ENCODE measurements at places on chromosomes 6 and 20. TPM values are rescaled to one million over a fixed set of nuclear protein-coding genes. Genes with fewer than 3 reads are reported as not detected.

LRFN2 gene
- total RNA-seq, result not detected

CMTR1 gene
- 74.2 TPM for total RNA-seq

CRISP1 gene
- total RNA-seq, result not detected

RIMS1 gene
- not detected for total RNA-seq

WASF1 gene
- total RNA-seq, result 0.50 TPM

ZNF831 gene
- 9.2 TPM for total RNA-seq

SPTLC3 gene
- 0.37 TPM for total RNA-seq

SRSF12 gene
- total RNA-seq, result not detected

MYMX gene
- total RNA-seq, result not detected

HLA-DMA gene
- 30.5 TPM for total RNA-seq

- no peak for DNase-seq
These were observed 342.0 kb downstream of the TAF4 start for GRCh38 chr20:61723529-61724257.

GRCh38 chr6:113805811-113806495 lies 51.2 kb upstream of the MARCKS start:
- DNase-seq, result no peak

- peak; percentile 13 for DNase-seq
These were observed 18.5 kb upstream of the RNF39 start for GRCh38 chr6:30093951-30094661.

GRCh38 chr20:52209154-52209571 lies 17.6 kb upstream of the ZFP64 start:
- no peak for DNase-seq

DNA sequence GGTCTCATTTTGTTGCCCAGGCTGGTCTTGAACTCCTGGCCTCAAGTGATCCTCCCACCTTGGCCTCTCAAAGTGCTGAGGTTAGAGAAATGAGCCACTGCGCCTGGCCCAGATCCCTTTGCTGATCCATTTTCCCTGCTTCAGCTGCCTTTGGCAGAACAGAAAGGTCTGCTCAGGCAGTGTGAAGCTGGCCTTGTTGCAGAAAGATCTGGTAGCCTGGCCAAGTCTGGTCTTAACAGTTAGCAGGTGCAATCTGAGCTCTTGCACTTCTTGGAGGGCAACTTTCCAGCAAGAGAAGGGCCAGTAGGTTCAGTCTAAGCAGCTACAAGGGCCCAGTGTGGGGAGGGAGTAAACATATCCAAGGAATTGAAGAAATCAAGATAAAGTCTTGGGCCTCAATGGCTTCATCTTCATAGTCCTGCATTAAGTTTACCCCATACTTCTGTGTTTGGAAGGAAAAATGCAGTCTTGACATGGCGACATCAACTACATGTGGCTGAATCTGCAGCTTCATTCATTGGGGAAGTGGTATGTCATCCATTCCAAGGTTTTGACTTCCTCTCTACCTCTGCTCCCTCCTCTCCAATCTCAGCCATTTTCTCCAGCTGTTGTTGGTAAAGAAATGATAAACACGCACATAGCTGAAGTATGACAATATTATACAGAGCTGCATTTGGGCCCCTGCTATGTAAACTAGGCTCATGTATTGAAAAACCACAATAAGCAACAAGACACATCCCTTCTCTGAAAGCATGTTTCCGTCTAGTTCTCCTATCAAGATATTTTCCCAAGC lies 39.0 kb upstream of the NEDD9 start:
- DNase-seq, result no peak

DNA sequence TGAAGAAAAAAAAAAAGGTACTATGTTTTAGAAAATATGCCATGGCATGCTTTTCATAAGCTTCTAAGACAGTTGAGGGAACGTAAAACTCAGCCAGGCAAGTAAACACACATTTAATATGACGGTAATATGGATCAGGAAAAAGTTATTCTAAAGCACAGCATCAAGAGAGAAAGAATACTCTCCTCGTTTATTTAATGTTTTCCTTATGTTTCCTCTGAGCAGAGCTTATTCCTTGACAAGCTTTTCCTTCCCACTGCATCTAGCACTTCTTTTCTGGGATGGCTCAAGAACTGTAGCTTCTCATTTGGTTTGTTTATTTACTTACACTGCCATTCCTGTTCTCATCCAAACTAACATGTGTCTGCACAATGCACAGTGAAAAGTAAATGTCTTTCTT lies 2.7 kb upstream of the RSPO3 start:
- DNase-seq, result no peak

GRCh38 chr6:169684056-169684455 lies 17.8 kb downstream of the WDR27 start:
- no peak for DNase-seq

DNA sequence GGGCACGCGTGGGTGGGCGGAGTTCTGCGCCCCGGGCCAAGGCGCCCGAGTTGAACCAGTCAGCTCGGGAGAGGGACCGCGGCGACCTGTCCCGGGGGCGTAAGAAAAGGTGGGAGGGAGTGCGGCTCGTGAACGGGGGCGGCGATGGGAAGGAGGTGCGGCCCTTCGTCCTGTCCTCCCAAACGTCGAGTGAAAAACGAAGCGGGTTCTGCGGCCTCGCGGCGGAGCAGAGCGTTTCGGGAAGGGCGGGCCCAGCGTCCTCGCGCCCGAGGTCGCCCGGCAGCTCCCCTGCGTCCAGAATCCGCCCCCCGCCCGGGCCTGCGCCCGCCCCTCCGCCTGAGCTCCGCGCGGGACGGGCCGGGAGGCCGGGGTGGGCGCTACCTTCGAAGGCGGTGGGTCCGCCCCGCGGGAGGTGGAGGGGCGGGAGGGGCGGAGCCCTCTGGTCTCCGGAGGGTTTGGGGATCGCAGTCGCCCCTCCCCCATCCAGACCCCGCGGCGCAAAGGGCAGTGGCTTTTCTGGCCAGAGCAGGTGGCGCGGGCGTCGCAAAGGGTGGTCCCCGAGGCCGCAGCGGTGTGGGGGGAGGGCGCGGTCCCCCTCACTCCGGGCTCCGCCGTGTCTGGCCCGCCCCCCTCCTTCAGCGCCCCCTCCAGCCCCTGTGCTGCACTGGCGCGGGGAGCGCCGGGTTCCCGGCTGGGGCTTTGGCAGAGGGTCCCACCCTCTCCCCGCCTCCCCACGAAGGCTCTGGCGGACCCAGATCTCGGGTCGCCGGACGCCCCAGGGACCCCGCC lies 838 bp downstream of the STMN3 start:
- no peak for DNase-seq

DNA sequence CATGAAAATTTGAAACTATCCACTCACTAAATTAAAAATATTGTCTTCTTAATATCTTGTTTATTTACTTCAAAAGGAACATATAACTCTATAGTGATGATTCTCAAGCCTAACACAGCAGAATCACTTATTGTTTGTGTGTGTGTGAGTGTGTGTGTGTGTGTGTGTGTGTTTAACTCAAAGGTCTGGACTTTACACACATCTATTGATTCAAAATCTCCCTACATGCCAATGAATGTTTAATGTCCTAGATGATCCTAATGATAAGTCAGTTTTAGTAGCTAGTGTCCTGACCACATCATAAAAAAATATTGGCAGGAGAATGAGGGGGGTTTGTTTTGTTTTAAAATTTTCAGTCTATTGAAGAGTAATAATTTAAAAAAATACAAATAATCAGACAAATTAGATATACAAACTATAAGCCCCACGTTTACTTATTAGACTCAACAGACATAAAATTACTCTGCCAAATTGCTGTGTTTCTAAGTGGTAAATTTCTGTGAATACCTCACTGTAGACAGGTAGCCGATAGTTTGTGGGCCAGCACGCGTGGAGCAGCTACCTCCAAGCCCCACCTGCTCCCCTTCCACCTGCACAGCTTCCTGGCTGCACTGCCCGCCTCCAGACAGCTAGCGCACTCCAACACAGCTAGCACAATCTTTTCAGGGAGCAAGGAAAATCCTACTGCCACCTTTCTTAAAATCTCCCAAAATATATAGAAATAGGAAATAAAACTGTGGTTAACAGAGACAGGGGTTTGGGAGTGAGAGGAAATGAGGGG lies 349.6 kb downstream of the PKHD1 start:
- DNase-seq, result no peak

GRCh38 chr6:45376310-45377042 lies 1.3 kb downstream of the SUPT3H start:
- DNase-seq, result no peak

- DNase-seq, result no peak
These were observed 1060.3 kb downstream of the KIF16B start for GRCh38 chr20:15512916-15513315.

DNA sequence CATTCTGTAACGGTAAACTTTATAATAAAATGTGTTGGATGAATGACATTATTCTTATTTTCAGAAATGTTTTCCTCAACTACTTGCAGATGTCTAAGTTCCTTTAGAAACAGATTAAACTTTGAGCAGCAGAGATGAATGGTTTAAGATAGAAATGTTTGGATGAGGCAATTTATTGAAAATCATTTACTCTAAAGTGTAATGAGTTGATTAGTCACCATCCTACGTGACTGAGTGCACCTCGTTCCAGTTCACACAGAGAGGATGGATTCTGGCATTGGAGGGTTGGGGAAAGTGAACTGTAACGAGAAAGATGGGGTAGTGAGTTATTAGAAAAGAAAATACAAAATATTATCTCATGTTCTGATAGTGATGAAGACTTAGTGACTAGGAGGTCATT lies 28.7 kb downstream of the SMPDL3A start:
- DNase-seq, result no peak

DNA sequence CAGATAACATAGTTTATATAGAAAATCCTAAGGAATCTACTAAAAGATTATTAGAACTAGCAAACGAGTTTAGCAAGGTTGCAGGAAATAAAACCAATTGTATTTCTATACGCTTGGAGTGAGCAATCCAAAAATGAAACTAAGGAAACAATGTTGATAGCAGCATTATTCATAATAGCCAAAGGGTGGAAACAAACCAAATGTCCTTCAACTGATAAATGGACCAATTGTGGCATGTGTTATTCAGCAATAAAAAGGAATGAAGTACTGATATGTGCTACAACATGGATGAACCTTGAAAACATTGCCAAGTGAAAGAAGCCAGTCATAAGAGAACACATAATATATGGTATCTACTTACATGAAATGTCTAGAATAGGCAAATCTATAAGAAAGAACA lies 101.0 kb upstream of the VSTM2L start:
- DNase-seq, result no peak

- no peak for DNase-seq
These were observed 125.7 kb downstream of the LAMA2 start for GRCh38 chr6:129008591-129008990.

- DNase-seq, result no peak
These were observed 28.8 kb downstream of the IMPG1 start for GRCh38 chr6:76043690-76044089.

DNA sequence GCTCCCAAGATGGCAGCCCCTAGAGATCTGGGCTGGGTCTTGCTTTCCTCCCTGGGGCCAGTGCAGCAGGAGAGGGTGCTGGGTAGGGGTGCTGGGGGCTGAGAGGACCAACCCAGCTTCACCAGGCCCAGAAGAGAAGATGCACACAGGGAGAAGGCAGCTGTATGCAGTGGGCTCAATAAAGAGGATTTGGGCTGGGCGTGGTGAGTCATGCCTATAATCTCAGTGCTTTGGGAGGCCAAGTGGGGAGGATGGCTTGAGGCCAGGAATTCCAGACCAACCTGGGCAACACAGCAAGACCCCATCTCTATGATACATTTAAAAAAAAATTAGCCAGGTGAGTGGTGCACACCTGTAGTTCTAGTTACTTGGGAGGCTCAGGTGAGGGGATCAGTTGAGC lies 25.7 kb upstream of the EMILIN3 start:
- DNase-seq, result no peak

GRCh38 chr6:163753430-163753829 lies 338.9 kb downstream of the QKI start:
- no peak for DNase-seq

DNA sequence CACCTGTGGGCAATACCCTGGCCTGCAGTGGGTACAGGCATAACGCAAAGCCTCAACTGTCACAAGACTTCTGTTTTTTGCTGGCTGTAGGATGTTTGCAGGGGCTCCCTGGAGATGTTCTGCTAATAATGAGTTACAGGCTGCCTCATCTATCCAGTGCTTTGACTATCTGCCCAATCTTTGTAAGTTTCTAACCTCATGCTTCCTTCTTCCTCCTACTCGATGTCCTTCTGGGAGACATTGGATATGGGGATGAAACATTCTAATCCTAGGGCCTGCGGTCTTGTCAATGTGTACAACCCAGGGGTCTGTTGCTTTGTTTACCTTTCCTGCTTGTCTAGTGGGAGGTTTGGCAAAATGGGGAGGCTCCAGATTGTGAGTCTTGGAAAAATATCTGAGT lies 136.8 kb upstream of the TCF21 start:
- DNase-seq, result no peak

GRCh38 chr20:5153612-5154542 lies 27.1 kb downstream of the CDS2 start:
- DNase-seq, result no peak

DNA sequence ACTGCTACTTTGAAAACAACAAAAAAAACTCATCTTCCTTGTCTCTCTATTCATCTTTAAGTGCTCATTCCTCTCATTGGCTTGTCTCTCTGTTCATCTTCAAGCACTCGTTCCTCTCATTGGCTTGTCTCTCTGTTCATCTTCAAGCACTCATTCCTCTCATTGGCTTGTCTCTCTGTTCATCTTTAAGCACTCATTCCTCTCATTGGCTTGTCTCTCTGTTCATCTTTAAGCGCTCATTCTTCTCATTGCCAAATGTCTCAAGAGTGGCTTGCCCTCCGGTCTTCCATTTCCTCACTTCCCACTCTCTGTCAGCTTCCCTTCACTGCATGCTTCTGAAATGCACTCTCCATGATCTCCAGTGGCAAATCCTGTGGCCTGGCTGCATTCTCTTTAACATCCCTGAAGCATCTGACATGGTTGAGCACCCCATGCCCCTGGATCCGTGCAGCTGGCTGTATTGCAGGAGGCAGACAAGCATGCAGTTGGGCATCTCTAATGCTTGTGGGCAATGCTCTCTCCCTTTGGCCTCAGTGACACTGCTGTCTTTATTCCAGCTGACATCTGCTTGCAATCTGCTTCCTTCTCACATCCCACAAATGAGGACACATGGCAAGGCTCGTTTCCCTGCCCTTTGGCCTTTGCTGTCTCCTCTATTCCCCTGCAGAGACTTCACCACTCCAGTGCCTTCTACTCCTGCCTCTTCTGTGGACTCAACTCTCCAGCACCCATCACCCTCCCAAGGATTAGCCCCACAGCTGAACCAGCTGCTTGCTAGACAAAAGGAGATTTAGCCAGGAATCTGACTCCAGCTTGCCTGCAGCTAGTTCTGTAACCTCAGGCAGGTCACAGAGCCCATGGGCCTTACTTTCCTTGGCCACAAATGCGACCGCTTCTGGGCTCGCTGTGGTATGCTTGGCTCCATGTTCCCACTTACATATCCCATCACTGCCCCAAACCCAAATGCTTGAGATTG lies 143.2 kb upstream of the SNX9 start:
- DNase-seq, result no peak

All from activated CD8-positive, alpha-beta T cell treated with anti-CD3 and anti-CD28 coated beads, Interleukin-2, amount 10 ng/mL, durations not matched to agents 7 days and 5 days (primary cell).